ENCODE measurements at places on chromosomes 2 and 18.

- DNase-seq, result no peak
Observed at GRCh38 chr2:98826856-98827255, 95.9 kb upstream of the MGAT4A start.

GRCh38 chr2:236366397-236366796 is 102.2 kb upstream of the ASB18 start:
- DNase-seq, result peak; percentile 12

DNA sequence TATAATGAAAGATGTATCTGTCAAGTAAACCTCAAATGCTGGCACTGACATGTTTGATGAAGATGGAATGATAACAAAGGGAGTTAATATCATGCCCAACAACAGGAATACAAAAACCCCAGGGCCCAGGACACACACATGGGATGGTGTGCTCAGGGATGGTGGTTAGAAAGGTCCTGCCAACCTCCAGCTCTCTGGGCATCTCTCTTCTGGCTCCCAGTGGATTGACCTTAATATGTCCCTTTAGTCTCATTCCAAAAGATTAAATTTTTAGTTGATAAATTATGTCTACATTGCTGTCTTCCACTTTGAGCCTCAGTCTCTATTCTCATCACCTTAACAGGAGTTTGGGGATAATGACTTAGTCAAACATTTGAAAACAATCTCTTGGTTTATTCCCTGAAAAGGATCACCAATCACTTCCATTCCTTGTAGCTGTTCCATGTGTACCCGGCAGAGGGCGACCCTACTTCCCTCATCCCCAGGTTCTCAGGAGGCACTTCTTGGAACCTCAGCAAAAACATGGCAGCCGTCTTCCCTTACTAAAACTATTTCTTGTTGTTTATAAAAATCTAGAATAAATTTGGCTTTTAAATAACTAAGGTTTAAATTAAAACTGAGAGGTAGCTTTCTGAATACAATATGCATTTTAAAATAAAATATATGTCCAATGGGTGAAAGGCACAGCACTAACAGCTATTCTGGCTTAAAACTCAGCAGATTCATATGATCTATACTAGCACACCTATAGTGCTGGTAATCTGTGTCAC is 29.6 kb downstream of the MCEE start:
- DNase-seq, result no peak

- DNase-seq, result no peak
Observed at GRCh38 chr2:128408349-128409305, 90.0 kb upstream of the HS6ST1 start.

DNA sequence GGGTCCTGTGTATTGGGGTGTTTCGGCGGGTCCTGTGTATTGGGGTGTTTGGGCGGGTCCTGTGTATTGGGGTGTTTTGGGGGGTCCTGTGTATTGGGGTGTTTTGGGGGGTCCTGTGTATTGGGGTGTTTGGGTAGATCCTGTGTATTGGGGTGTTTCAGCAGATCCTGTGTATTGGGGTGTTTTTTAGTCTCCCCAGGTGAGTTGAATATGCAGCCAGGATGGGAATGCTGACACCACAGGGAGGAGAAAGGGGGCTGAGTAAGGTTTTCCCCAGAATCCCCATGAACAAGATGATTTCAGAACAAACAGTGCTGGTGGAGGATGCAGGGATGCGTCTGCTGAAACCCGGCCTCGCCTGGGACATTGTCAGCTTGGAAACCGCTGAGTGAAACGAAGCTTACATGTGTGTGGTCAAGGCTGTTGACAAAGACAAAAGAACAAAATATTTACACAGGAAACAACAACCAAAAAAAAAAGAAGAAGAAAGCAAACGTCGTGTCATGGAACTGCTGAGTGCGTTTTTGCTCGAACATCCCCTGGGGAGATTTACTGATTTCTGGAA is 88.5 kb upstream of the ODC1 start:
- DNase-seq, result no peak

DNA sequence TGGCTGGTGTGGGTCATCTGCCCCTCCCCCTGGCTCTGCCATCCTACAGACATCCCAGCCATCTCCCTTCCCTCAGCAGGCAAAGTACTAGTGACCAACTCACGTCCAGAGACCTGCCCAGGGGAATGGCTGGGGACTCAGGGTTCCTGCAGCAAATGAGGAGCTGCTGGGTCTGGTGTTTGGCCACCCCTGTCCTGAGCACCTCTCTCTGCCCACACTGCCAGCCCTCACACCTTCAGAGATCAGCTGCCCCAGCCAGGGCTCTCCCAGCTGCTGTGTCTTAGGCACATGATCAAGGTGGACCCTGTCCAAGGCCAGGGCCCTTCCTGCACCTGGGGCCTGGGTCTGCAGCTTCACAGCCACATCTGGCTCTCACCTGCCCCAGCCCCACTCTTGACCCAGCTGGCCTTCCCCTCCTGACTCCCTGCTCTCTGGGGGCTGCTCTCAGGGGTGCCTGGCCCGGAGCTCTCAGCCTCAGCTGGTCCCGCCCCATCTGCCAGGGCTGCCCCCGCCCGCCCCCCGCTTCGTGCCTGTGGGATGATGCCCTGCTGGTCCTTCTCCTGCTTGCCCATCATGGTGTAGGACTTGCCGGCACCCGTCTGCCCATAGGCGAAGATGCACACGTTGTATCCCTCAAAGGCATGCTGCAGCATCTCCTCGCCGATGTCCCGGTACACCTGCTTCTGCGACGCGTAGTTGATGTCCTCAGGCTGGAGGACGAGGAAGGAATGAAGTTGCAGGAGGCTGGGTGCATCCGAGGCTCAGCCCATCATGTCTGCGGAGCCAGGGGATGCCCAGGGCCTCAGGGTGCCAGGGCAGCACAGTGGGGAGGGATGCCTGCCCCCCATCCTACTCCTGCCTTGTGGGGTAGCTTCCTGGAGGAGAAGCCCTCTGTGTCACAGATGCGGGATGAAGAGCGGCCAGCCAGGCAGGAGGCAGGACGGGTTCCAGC is 32.2 kb downstream of the KIF1A start:
- no peak for DNase-seq

GRCh38 chr2:40953341-40953740 is 501.5 kb upstream of the SLC8A1 start:
- no peak for DNase-seq

- no peak for DNase-seq
Observed at GRCh38 chr2:60717691-60718090, 38.4 kb upstream of the PAPOLG start.

- no peak for DNase-seq
Observed at GRCh38 chr18:35754464-35754863, 172.9 kb downstream of the GALNT1 start.

DNA sequence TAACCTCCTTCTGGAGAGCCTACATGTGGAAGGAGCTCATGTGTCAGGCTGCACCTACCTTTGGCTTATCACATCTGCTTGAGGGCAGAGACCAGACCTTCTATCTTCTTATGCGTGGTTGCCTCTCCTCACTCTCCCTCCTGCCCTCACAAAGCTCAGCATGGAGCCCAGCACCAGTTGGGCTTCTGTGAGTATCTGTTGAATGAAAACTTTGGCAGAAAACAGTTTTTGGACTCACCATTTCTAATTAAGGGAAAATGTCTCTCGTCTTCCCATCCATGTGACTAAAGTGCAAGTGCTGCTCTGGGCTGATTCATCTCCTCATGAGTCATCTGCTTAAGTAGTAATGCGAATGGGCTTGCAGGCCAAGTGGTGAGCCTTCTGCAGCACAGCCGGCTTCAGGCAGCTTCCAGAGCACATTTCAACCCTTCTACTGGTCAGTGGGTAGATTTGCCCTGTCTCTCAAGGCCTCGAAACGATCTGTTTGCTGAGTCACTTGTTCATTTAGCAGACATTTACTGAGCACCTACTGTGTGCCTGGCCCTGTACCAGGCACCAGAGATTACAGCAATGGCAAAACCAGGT is 102.6 kb downstream of the VSNL1 start:
- DNase-seq, result no peak

DNA sequence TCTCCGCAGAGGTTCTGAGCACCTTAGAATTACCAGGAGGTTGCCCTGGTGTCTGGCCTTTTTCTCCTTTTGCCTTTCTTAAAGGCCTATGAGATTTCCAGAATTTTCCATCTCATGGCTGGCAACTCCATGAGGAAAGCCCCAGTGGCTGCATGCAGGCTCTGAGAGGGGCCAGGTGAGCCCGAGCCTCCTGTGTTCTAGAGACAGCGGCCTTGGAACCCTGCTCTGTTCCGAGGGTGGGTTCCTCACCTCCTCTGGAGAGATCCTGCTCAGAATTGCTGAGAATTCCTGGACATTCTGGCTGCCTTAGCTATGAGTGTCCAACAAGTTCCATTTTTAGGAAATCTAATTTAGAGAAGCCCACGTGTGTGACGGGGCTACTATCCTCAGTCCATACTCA is 35.7 kb upstream of the HPCAL1 start:
- DNase-seq, result no peak

GRCh38 chr2:43832457-43832856 is 6.2 kb downstream of the ABCG5 start:
- no peak for DNase-seq

GRCh38 chr2:199977984-199978415 is 22.6 kb downstream of the MAIP1 start:
- no peak for DNase-seq

- no peak for DNase-seq
Observed at GRCh38 chr18:59877361-59877760, 22.4 kb upstream of the PMAIP1 start.
